ENCODE measurements at places on chromosomes 11 and 22.

DNA sequence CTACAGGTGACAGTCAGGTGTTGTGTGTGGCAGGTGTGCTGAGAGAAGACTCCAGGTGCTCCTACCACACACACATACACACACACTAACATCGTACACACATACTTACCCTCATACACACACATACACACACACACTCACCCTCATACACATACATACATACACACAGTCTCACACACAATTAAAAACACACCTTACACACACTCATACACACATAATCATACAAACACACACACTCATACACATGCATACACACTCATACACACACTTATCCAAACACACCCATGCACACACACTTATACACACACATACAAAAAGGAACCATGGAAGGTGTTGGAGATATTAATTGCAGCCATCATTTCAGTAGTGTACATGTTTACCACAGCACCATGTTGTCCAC, 4.6 kb downstream of the KRTAP5-3 start:
- no peak for DNase-seq

DNA sequence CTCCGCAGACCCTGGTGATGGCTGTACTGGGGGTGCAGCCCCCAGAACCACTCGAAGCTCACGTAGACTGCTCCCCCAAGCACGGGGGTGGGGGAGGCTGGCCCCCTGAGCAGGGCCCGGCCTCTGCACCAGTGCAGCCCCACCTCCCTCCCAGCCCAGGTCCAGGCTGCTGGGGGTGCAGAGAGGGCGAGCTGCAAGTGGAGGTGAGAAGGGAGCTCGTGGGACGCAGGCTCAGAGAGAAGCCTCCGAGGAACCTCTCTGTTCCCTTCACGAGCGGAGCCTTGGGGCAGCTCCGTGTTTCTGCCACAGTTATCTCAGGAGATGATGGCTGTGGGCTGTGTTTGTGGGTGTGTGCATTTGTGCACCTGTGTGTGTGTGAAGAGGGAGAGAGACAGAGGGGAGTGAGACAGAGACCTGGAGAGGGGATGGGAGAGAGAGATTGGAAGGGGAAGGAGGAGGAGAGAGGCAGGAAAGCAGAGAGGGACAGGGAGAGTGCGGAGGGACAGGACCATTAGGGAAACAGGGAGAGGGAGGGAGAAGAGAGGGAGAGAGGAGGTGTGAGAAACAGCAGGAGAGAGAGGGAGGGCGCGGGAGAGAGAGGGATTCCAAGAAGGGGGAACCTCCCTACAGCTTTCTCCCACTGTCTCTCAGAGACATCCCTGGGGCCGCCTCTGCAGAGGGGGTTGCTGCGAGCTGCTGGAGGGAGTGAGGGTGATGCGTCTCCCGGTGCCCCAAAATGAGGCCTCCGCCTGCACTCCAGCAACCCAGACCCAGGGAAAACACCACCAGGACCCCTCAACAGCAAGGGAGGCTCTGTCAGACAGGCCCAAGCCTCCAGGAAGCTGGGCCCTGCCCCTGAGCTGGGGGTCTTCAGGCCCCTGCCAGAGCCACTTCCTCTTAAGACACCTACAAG, 1488.6 kb downstream of the BRD1 start:
- no peak for DNase-seq

DNA sequence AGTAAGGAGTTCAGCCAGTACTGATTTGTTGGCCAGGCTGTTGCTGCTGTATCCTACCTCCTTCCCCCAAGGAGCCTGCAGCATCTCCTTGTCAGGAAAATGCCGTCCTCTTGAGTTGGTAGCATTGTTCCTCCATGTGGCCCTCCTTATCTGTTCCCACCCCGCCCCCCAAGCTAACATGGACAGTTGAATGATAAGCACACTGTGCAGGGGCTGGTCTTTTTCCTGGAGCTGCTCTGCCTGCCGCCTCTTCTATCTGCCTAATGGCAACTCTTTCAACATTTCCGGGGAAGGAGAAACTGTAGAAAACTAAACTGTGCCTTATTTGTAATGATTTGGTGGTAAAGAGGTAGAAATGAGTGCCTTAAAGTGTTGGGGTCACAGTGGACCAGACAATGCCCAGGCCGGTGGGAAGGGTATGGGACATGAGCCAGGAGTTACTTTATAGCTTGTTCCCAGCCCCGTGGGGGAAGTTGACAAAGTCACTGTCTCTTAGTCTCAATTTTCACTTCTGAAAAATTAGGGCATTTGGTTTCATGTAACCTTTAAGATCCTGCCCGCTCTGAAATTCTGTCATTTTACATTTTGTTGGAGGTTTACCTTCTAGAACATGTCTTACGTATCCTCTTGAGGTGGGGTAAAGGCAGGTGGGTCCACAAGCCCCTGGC, 4.5 kb downstream of the FAM118A start:
- DNase-seq: peak; percentile 88

GRCh38 chr22:39379756-39380730, 19.5 kb upstream of the TAB1 start:
- DNase-seq: no peak

DNA sequence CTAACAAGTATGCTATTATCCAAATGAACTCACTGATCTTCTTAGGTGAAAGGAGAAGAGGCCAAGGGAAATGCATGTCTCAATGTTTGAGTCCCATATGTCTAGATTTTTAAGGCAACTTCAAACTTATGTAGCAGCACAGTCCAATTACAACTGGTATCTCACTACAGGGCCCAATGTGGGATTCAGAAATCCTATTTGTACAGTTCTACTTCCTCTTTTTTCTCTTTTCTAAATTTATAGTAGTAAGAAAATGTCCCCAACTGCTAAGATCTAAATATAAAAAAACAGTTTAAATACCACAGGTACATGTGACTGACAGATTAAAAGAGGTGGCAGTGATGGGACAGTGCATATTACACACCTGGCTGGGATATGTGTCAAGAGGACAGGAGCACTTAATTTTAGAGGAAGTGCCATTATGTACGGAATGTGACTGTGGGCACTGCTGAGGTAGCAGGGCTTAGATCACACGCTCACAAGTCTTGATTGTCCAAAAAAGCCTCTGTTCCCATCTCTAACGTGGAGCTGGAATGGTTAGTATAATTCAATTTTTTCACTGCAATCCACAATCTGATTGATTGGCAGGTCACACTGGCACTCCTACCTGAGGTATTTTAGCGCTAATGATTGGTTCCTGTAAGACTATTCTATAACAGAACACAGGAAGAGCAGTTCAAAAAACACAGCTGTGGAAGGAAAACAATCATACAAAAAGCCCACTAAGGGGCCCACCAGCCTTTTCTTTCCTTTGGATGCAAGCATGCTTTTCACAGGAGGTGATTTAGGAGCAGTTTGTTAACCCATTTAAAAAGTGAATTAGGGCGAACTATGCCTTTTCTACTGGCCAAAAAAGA, 34.6 kb downstream of the APOL5 start:
- peak; percentile 60 for DNase-seq

DNA sequence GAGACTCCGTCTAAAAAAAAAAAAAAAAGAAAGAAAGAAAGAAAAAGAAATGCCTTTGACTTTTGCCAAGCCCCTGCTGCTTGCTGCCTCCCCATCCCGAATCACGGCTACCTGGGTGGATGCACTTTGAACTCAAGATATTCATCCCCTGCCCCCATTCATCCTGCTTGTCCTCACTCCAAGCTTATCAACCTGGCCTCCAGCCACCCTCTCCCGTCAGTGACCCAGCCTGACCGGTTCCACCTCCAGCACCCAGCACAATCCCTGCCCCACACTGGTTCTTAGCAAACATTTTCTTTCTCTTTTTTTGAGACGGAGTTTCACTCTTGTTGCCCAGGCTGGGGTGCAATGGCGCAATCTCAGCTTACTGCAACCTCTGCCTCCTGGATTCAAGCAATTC, 44.4 kb downstream of the CYTH4 start:
- no peak for DNase-seq

GRCh38 chr11:29773656-29774264, 243.1 kb downstream of the KCNA4 start:
- no peak for DNase-seq

- no peak for DNase-seq
These were observed 101.4 kb downstream of the PICALM start for GRCh38 chr11:85967457-85967856.

DNA sequence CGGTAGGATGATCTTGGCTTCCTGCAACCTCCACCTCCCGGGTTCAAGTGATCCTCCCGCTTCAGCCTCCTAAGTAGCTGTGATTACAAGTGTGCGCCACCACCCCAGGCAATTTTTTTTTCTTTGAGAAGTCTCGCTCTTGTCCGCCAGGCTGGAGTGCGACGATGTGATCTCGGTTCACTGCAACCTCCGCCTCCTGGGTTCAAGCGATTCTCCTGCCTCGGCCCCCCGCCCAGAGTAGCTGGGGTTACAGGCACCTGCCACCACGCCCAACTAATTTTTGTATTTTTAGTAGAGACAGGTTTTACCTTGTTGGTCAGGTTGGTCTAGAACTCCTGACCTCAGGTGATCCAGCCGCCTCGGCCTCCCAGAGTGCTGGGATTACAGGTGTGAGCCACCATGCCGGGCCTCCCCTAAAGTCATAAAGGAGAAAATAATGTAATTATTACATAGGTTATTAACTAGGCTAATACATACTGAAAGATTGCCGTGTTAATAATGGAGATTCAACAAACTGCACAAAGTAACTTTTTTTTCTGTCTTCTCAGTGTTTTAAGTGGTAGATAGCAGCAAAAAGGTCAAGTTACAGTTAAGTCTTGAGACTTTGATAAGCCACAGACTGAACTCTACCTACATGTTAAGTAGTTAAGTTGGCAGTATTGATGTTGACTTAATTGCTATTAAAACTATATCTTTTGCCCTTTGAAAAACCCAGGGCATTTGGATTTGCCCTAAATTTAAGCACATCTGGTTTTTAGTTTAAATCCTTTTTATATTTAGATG, 3.9 kb downstream of the CAPRIN1 start:
- DNase-seq: peak; percentile 19

Data from OCI-M1 (cell line).